CD4-positive, alpha-beta T cell (primary cell): ENCODE measurements at places on chromosomes 4 and X. TPM values are rescaled to one million over a fixed set of nuclear protein-coding genes. Genes with fewer than 3 reads are reported as not detected.

- no peak for DNase-seq
These were observed 65.7 kb upstream of the PAGE1 start for GRCh38 chrX:49761481-49761880.

GRCh38 chr4:15779306-15779705 lies 1.2 kb downstream of the CD38 start:
- DNase-seq, result no peak

- no peak for DNase-seq
These were observed 200.7 kb upstream of the NPY2R start for GRCh38 chr4:155007660-155008176.

DNA sequence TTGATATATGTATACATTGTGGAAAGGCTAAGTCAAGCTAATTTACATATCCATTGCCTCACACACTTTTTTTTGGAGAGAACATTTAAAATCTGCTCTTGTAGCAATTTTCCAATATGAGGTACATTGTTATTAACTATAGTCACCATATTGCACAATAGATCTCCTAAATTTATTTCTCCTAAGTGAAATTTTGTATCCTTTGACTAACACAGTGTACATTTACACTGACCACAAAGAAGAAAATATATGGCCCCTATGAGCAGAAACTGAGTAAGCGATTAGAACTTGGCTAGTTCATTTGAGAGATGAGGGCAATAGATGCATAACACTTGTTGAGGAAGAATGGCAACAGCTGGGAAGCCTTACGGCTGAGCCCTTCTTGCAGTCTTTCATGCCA lies 20.3 kb upstream of the GUCY1B1 start:
- no peak for DNase-seq

DNA sequence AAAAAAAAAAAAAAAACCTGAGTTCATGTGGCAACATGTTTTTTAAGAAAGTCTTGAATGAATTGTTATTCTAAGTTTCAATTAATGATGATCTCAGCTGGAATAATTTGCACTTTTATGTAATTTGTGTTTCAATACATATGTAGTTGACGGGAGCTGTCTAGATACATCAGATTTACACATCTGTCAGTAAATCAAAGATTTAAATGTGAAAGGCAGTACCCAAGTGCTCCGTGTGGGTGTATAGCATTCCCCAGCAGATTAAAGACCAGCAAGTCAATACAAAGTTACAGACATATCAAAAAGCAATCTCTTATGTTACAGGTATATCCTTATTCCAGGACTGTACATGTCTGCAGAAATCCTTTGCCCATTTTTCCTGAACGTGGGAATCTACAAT lies 35.2 kb downstream of the SYNPO2 start:
- no peak for DNase-seq

DNA sequence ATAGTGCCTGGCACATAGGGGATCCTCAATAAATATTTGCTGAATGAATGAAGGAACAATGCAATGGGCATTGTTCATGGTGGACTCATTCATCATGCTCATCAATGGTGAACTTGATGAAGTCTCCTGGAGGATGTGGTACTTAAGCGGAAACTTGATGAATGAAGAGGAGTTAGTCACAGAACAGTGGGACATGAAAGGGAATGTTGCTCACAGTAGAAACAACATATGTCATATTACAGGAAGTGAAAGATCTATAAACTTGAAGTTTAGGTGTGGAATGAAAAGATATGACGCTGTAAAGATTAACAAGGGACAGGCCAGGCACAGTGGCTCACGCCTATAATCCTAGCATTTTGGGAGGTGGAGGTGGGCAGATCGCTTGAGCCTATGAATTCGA lies 224.1 kb downstream of the PPP3CA start:
- DNase-seq, result no peak

DNA sequence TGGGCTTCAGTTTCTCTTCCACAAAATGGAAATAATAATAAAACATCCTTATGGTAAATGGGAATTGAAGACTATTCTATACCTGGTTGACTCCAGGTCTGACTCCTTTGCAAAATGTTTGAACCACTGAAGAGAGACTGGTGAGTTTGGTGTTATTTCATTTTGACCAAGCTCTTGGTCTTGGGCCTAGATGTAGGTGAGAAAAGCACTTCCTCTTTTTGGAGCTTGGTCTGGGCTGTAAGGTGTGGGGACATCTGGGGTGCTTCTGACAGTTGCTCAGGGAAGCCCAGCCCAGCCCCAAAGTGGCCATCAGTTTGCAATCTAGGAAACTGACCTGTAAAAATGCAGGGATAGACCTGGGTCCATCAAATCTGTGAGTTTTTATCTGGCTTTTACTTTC lies 26.8 kb upstream of the SOD3 start:
- no peak for DNase-seq

- DNase-seq, result no peak
These were observed 15.9 kb downstream of the TMEM165 start for GRCh38 chr4:55411621-55412020.

GRCh38 chr4:36363024-36363423 lies 81.6 kb downstream of the DTHD1 start:
- no peak for DNase-seq

DNA sequence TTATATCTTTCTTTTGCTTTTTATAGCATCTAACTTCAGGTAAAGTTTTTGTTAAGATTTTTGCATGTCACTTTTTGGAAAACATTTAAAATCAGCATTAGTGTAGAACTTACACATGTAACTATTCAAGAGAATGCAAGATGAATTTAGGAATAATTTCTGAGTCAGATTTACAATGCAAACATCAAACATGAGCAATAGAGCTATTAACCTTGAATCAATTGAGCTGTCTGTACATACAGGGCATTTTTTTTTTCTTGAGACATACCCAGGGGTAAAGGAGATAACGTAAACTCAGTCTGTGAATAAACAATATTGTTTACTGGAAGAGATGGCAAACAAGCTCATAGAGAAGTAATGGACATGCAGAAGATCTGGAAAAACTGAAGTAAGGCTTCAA lies 311.5 kb downstream of the IL1RAPL2 start:
- no peak for DNase-seq

GRCh38 chr4:5504486-5504885 lies 203.9 kb downstream of the EVC2 start:
- DNase-seq, result no peak

DNA sequence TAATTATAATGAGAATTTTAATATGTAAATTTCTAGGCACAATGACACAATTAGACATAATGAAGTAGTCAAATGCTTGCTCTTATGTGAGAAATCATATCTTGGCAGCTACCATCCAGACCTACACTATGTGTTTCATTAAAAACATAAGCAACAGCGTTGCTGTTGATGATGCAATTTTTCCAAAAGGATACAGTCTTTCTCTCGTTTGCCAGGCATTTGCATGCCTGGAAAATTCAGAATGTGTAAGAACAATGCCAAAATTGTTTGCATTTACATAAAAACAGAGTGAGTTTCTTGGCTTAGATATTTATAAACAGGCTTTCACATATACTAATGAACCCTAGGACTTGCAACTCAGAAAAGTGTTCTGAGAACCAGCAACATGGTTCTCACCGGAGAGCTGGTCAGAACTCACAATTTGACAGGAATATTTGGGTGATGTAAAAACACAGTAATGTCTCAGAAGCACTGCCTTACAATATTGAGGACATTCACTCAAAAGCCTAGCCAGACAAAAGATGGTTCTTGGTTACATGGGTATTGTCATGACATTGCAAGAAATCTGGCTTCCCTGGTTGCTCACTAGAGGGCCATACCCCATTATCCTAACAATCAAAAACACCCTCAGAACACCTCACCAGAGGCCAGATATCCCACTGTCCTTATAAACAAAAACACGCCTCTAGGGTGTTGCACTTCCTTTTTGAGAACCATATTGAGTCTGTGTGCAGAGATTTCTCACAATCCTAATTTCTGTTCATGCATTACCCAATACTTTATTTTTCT lies 1029.0 kb upstream of the AGA start:
- DNase-seq, result no peak

- no peak for DNase-seq
These were observed 57.7 kb downstream of the NEIL3 start for GRCh38 chr4:177367336-177367735.

DNA sequence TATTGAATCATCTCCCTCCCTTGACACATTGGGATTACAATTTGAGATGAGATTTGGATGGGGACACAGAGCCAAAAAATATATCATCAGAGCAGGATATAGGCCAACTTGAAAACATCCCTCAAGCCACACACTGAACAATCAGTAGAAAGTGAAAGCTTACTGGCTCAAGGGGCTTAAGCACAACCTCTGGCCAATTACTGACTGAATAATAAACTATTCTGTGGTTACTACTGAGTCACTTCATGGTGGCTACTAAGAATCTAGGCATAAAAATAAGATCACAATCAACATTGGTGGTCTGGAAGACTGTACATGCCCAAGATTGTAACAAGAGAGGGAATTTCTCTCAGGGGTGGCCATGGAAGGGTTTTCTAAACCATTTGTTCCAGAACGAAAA lies 27.4 kb upstream of the GPR174 start:
- no peak for DNase-seq

DNA sequence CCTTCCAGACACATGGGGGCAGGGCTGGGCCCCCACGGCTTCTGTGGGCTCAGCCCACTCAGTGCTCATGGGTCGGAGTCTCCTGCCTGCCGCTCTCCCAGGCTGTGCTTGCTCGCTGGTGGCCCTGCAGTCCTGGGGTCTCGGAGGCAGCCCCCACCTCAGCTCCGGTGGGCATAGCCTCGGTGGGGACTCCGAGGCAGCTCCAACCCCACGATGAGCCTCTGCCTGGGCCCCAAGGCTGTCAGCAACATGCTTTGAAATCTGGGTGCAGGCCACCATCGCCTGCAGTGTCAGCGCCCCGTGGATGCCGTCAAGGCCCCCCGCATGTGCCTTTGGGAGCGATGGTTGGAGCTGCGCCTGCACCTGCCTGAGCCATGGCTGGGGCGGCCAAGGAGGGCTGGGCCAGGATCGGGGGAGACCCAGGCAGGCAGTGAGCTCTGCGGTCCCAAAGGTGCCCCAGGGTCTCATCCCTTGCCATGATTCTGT lies 30.2 kb upstream of the SPON2 start:
- DNase-seq, result no peak

- no peak for DNase-seq
These were observed 14.2 kb upstream of the PABPC4L start for GRCh38 chr4:134215620-134216344.

- no peak for DNase-seq
These were observed 4.1 kb downstream of the PCDH7 start for GRCh38 chr4:30724247-30724646.

- no peak for DNase-seq
These were observed 30.8 kb downstream of the DAPP1 start for GRCh38 chr4:99847362-99847976.

DNA sequence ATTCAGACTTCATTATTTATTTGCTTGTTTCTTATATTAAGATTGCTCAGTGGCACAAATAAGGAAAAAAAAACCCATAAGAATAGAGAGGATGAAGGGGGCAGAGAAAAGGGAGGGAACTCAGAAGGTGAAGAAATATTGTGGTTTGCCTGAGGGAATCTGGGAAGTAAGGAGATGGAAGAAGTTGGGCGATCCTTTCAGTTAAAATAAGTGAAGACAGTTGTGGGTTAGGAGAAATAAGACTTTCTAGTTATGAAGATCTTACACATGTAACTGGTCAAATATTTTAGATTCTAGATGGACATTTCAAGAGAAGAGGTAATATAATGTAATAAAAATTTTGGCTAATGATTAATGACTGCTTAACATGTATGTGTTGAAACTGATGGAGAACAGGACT lies 138.7 kb upstream of the LIMCH1 start:
- DNase-seq, result no peak

GRCh38 chr4:11805842-11806241 lies 377.1 kb upstream of the HS3ST1 start:
- no peak for DNase-seq

- no peak for DNase-seq
These were observed 745.9 kb downstream of the RPA4 start for GRCh38 chrX:97629597-97629985.

GRCh38 chrX:1093586-1094421 lies 118.6 kb downstream of the CRLF2 start:
- DNase-seq, result peak; percentile 4

DNA sequence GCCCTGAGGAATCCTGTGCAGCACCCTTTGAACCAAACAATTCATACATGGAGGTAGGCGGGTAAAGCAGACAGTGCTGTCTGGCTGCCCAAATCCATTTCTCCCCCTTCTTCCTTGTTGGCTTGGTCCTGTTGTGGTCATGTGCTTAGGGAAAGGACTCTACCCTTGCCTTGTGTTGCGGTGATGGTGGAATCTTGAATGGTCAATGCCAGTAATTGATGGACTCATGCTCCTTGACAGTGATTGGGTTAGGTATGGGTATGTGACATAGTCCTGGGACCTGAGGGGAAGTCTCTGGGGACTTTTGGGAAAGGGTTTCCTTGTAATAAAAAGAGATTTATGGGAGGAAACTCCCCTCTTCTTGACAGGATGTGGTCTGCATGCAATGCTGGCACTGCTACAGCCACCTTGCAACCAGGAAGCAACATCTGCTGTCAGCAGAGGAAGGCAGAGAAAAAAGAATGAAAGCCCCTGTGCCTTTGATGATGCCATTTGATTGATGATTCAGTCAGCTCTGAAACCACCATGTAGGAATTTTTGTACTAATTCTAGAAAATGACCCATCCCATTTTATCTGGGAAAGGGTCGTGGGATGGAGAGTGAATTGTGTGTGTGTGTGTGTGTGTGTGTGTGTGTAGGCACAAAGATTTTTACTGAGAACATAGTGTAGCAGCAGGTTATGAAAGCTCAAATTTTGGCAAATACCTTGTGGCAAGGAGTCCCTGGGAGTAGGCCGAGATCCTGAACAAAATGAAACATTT lies 30.0 kb upstream of the HUWE1 start:
- DNase-seq, result peak; percentile 59

DNA sequence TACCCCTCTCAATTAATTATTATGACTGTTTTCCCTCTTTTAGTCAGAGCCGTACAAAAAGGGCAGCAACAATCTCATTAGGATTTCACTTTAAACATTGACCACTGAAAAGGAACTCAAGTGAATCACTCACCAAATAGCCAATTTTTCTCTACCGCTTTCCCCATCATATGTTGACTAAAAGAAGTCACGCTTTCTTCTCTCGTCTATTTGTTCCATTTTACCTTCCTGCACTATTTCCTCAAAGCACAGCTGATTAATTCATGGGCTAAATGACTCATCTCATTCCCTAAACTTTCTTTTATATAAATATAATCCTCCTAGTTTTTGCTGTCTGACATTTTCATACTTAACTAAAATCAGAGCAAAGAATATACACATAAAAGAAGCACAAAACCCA lies 8.2 kb downstream of the MID1 start:
- no peak for DNase-seq

The ASMT gene
- total RNA-seq, result 0.50 TPM

The CPEB2 gene
- 27.0 TPM for total RNA-seq

The CENPVL2 gene
- not detected for total RNA-seq

The RAI2 gene
- total RNA-seq, result 1.5 TPM

The TMEM31 gene
- total RNA-seq, result not detected

The BST1 gene
- 1.2 TPM for total RNA-seq

The DUX4 gene
- total RNA-seq, result not detected

The TNIP3 gene
- 0.66 TPM for total RNA-seq

The CFI gene
- not detected for total RNA-seq

The METTL14 gene
- 45.1 TPM for total RNA-seq
